ENCODE measurements at places on chromosomes 16 and 17.

GRCh38 chr16:50403491-50403890 lies 34.7 kb upstream of the BRD7 start:
- no peak for DNase-seq

- DNase-seq, result no peak
Measured at GRCh38 chr16:11133344-11133943, 122.6 kb downstream of the SOCS1 start.

GRCh38 chr16:22278441-22279230 lies 18.6 kb upstream of the POLR3E start:
- no peak for DNase-seq

- no peak for DNase-seq
Measured at GRCh38 chr16:84827897-84828296, 8.1 kb downstream of the CRISPLD2 start.

DNA sequence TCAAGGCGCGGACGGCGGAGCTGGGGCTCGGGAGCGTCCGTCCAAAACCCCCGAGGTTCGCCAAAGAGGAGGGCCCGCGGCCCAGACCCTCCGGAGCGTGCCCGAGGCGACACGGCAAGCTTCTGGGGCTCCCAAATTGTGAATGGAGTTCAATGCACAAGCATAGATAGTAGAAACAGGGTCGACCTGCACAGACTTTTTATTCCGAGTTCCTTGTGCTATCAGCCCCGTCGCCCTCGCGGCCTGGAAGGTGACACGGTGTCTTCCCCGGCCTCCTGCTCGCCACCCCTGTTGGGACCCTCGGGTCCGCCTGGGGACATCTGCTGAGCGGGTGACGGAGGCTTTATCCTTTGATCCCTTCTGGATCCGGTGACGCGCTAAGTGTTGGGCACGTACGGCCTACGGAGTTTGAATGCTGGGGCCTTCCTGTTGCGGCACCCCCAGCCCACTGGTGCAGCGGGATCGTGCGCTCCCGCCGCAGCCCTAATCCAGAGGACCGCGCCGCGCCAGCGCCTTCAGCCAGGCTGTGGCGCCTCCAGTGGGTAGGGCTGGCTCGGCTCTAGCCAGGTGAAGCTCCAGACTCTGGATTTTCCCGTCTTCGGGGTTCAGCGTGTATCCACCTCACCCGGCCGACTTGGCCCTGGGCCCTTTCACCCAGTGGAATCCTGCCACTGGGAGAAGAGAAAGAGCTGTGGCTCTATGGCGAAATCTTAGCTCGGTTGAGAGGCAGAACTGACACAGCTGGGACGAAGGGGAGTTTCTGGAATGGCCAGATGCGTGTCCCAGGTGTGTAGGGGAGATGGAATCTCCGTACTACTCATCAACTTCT lies 17.0 kb upstream of the NTN1 start:
- no peak for DNase-seq

DNA sequence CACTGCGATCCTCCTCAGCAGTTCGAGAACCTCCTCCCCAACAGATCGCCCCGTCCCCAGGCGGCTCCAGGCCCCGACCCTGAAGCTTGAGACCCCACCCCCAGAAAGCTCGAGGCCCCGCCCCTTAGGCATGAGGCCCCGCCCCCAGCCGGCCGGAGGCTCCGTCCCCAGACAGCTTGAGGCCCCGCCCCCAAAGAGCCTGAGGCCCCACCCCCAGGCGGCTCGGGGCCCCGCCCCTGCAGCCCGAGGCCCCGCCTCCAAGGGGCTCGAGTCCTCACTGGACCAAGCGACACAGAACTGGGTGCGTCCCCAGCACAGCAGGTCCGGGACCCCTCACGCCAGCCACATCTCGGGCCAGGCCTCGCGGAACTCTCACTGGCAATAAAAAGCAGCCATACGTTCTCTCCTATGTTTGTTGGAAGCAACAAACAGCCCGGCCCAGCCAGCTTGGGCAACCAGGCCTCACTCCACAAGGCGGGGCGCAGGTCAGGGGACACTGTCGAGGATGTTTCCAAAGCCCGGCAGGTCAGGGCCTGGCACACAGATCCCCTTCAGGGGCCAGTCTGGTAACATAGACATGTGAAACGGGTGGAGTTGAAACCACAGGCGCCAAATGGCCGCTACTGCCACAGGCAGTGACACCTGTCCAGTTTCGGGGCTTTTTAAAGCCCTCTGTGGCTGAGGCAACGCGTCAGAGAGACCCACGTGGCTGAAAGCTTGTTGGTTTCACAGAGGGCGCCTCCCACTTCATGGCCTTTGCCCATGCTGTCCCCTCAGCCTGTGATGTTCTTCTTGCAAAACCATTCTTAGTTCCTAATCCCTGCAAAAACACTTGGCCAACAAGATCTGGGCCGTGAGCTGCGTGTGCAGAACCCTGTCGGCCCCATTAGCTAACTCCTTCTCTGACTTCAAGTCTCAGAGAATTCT lies 224.2 kb downstream of the PARN start:
- DNase-seq, result no peak

- DNase-seq, result no peak
Measured at GRCh38 chr17:1861391-1862010, 31.7 kb downstream of the RPA1 start.

DNA sequence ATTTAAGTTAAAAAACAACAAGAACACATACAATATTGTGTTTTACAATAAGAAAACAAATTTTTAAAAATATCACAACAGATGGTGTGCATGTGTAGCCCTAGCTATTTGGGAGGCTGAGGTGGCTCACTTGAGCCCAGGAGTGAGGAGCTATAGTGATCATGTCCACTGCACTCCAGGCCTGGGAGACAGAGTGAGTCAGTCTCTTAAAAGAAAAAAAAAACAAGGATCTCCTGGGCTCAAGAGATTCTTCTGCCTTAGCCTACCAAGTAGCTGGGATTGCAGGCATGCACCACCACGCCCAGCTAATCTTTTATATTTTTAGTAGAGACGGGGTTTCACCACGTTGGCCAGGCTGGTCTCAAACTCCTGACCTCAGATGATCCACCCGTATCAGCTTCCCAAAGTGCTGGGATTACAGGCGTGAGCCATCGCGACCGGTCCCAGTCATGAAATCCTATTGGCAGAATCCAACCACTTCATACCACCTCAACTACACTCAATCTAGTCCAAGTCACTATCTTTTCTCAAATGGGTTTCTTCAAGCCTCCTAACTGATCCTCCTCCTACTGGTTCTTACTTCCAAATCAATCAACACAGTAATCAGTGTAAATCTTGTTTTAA lies 55.0 kb downstream of the STH start:
- DNase-seq, result no peak

GRCh38 chr17:78759203-78759968 lies 22.7 kb downstream of the CYTH1 start:
- DNase-seq, result peak; percentile 91

DNA sequence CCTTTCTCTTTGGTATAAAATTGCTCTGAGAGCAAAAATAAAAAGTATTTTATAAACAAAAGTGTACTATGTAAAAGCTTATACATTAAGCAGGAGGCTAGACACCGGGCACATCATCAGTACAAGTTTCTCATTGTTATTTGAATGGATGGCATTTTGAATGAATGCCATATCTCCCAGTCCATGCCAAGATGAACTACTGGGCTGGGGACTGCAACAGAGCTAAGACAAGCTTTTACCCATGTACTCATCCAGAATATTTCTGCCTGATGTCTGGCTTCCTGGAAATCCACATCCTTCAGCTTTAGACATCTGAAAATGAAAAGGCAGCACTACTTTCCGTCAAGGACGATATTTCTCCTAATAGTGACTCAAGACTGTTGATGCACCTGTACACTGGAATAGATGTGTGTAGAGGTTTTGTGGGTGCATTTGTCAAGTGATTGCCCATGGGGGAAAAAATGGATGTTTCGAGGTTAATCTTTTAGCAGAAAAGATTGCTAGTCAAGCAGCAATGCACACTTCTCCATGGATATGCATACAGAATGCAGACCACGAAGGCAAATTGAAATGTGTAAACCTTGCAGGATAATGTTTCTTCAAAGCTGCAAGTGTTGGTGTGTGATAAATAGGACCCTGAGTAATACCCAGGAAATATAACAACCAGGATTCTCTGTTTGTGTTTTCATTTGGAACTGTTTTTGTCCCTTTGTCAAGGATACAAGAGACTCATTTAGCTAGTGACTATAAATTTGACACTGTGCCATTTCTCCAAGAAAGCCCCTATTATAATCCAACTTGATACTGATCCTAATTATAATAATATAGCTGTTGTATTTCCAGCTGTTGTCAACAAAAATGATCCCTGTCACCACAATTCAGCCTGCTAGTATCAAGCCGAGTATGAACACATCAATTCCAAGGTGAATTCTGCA lies 173.8 kb downstream of the CDH8 start:
- no peak for DNase-seq

GRCh38 chr16:2524339-2524938 lies 4.3 kb downstream of the AMDHD2 start:
- no peak for DNase-seq

GRCh38 chr17:28875848-28876550 lies 21.2 kb downstream of the ERAL1 start:
- no peak for DNase-seq

- DNase-seq, result no peak
Measured at GRCh38 chr16:56191835-56192634, 746 bp downstream of the GNAO1 start.

- no peak for DNase-seq
Measured at GRCh38 chr17:10516065-10516464, 2.3 kb downstream of the MYH1 start.

- no peak for DNase-seq
Measured at GRCh38 chr17:78345791-78346494, 13.9 kb downstream of the SOCS3 start.

GRCh38 chr17:64787255-64787920 lies 125.3 kb upstream of the SMURF2 start:
- DNase-seq, result no peak

DNA sequence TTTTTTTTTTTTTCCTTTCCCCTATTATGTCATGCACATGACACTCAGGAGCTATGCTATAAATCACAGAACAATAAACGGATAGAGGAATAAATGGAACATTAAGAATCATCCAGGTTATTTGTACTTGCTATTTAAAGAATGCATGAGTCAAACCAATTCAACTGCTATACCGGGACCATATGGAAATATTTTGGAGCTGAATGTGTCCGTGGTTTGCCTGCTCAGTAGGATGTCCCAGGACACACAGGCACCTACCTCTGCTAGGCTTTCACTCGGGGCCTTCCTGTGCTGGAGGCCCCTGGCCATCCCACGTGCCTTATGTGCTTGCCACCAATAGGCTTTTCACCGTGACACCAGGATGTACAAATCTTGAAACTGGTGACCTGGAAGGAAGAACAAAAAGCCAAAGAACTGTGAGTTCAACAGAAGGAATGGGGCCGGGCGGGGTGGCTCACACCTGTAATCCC lies 15.3 kb upstream of the SEC14L1 start:
- DNase-seq, result no peak

DNA sequence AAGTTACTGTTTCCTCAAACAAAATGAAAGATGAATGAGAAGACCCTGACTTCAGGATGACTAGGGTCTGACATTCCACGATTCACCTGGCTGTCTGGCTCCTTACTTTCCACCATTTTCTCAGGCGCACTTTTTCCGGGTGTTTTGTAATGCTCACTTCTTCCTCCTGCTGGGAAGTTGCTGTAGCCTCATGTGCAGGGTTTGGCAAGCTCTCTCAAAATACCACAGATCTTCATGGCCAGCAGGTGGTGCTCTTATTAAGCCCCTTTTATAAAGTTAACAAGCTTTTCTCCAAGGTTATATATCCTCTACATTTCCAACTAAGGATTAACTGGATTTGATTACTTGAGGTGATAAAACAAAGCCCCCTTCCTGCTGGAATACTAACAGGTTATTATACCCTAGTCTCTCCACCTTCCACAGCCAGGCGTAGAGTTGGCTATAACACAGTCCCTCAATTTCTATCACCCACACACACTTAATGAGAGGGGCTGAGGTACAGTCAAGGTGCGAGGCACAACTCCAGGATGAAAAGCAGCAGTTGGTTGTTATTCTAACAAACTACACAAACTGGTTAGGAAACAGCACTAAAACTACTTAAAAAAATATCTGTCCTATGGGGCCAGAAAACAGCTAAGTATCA lies 45.4 kb downstream of the STH start:
- DNase-seq, result peak; percentile 53

DNA sequence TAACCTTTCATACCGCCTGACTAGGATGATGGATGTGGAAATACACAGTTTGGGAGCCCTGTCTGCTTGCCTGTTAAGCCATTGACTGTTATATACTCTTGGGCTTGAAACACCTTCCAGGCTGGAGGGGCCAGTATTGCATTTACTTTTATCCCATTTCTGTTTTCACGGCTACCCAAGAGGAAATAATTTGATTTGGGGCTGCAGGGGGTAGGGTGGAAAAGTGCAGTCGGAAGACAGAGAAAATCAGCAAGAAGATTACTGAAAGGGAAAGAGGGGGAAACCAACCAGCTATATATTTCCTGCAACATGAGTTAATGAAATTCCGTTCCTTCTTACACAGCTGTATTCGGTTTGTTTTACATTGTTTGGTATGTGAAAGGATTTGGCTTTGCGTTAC lies 202.5 kb downstream of the CDH13 start:
- DNase-seq, result no peak
